ENCODE measurements at places on chromosomes 2 and 18.

GRCh38 chr2:110768591-110768990 is 36.2 kb downstream of the ACOXL start:
- DNase-seq, result no peak

DNA sequence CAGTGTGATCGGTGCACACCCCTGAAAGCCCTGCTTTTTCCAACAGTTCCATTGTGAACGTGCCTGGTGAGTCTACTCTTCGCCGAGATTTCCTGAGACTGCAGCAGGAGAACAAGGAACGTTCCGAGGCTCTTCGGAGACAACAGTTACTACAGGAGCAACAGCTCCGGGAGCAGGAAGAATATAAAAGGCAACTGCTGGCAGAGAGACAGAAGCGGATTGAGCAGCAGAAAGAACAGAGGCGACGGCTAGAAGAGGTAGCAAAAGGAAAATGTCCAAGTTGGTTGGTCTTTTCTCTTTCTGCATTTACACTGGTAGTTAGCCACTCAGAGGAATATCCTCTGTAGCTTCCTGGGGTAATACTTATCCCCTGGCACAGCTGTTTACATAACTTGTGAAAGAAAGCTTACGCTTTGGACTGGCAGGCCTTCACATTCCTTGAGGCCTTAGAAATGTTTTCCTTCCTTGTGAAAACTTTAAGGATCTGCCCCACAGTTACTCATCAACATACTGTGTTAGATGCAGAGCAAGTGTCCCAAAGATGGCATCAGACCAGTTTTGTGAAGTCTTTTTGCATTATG is 146.6 kb downstream of the MAP4K4 start:
- DNase-seq, result no peak

- no peak for DNase-seq
Measured at GRCh38 chr2:109030870-109031475, 42.0 kb upstream of the EDAR start.

GRCh38 chr2:64998658-64999061 is 9.5 kb downstream of the SLC1A4 start:
- DNase-seq, result no peak

GRCh38 chr18:22412176-22412911 is 5.4 kb downstream of the CTAGE1 start:
- no peak for DNase-seq

GRCh38 chr18:40874233-40874632 is 1080.8 kb upstream of the PIK3C3 start:
- DNase-seq, result no peak

DNA sequence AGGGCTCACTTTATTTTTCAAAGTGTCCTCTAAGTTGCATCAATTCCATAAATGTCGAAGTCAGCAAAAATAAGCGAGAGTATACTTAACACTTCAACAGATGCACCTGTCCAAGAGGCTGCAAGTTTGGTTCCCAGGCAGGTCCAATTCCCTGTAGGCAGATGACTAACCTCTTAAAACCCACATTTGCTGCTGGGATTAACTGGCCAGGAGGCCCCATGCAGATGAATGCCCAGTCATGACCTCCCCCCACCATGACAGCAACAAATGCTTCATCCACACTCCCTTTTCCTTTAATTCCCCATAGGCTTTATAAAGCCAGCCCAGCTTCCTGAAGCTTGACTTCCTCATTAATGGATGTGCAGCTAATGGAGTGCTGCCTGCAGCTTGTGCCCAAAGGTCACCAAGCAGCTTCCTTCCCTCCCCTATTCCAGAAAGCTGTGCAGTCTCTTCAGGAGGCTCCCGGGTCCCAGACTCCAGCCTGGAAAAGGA is 35.7 kb downstream of the REEP1 start:
- DNase-seq, result no peak

GRCh38 chr18:73316513-73316912 is 448.7 kb upstream of the NETO1 start:
- no peak for DNase-seq

DNA sequence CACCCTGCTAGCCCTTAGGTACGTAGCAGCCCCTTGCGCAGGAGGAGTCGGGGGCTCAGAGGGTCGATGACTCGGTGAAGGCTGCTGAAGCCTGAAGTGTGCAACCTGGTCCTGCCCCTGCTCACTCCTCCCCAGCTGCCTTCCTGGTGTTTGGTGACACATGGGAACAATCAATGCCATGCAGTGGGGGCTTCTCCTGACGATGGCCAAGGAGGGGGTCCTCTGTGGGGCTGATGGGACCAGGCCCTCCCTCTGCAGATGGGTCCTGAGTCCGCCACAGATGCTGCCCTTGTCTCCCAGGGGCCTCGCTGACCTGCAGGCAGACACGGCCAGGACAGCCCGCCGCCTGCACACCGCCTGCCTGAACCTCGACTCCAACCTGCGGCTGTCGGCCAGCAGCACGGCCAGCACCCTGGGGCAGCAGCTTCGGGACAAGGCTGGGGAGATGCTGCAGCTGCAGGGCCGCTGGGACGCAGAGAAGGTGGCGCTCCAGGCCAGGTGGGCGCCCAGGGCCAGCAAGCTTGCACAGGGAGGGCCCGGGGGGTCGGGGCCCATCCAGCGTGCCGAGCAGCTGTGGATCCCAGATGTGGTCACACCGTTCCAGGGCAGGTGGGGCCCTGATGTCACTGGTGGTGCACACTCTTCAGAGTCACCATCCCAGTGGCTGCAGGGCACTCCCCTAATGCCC is 24.6 kb downstream of the CROCC2 start:
- no peak for DNase-seq

- no peak for DNase-seq
Measured at GRCh38 chr18:26714739-26715138, 150.8 kb downstream of the AQP4 start.
